ENCODE measurements at places on chromosomes 7 and 10. TPM values are rescaled to one million over a fixed set of nuclear protein-coding genes. Genes with fewer than 3 reads are reported as not detected.

- no peak for DNase-seq
Measured at GRCh38 chr10:14233566-14233965, 97.2 kb downstream of the FRMD4A start.

DNA sequence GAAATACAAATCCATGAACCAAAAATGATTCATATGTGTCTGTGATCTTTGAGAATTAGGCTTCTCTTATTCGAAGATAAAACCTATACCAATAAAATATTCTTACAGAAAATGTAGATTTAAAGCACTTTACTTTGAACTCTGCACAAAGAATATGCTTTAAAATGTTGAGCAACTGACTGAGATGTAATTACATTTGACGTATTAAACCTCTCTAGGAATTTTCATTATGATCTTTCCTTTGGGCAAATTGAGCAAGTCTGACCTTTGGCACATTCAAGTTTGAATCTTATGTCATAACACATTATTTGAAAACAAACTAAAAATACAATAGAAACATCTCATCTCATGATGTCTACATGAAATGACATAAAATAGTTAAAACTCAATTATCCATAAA lies 69.2 kb upstream of the AHR start:
- DNase-seq = no peak

DNA sequence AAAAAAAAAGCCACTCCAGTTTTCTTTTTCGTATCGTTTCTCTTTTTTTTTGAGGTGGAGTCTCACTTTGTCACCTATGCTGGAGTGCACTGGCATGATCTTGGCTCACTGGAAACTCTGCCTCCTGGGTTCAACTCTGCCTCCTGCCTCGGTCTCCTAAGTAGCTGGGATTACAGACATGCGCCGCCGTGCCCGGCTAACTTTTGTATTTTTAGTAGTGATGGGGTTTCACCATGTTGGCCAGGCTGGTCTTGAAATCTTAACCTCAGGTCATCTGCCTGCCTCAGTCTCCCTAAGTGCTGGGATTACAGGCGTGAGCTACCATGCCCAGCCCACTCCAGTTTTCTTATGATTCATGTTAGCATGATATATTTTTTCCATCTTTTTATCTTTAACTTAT lies 92.7 kb downstream of the ANKRD61 start:
- no peak for DNase-seq

DNA sequence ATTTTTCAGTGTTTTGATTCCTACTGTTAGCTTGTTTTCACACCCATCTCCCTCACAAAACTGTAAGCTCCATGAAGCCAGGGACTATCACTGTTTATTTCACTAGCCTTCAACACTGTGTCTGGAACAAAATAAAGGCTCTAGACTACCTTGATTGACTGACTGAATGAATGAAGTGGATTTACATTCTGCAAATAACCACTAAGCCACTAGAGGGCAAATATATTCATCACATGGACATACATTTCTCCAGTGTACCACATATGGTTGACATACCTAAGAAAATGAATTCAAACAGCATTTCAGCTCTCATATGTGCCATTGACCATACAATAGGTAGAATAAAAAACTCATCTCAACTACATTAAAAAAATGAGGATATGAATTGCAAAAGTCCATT lies 185.9 kb downstream of the RAB11FIP2 start:
- peak; percentile 46 for DNase-seq

GRCh38 chr10:79046741-79047583 lies 21.8 kb upstream of the ZMIZ1 start:
- DNase-seq = no peak

DNA sequence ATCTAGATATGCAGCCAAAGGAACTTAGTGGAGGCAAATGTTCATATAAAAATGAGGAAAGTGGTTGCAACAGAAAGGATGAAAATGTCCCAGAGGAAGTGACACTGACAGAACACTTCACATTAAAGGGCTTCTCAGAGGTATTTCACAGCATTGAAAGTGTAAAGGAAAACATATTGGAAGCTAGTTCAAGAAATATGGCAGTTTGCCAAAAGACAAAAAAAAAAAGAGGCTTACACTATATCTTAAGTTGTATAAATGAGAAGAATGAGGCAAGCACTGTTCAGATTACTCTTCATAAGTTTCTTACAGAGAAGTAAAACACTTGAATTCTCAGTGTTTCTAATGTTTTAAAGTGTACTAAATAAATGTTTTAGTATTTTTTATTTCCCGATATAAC lies 20.1 kb downstream of the RUNDC3B start:
- no peak for DNase-seq

Gene CYP2C19
- 0.26 TPM for total RNA-seq

Gene CLRN3
- not detected for total RNA-seq

Gene UCMA
- not detected for total RNA-seq

Data from bronchial epithelial cell (primary cell).